ENCODE measurements at places on chromosomes 1 and 21. TPM values are rescaled to one million over a fixed set of nuclear protein-coding genes. Genes with fewer than 3 reads are reported as not detected.

The SUSD4 gene
- 2.2 TPM for total RNA-seq

The CYP4A11 gene
- total RNA-seq = not detected

The S100A14 gene
- 1.1 TPM for total RNA-seq

The ARHGEF10L gene
- 84.1 TPM for total RNA-seq

The NAV1 gene
- total RNA-seq = 20.7 TPM

The KIAA1614 gene
- total RNA-seq = 13.7 TPM

The ZNF644 gene
- total RNA-seq = 55.3 TPM

The MATN1 gene
- total RNA-seq = not detected

The DDX59 gene
- total RNA-seq = 21.8 TPM

The ADGRL2 gene
- total RNA-seq = 69.4 TPM

The AMY2B gene
- 31.4 TPM for total RNA-seq

The PLA2G2C gene
- total RNA-seq = not detected

The UBL4B gene
- not detected for total RNA-seq

The KIF26B gene
- total RNA-seq = 0.62 TPM

DNA sequence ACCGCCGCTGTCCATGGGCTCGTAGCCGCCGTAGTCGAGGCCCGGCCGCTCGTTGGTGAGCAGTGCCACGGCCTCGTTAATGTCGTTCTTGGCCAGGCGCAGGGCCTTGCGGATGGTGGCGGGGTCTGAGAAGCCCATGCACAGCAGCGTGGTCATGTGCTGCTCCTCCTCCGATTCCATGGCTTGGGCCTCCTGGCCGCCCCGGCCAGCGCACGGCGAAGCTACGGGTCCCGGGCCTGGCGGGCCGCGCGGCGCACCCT is 300 bp downstream of the USP24 start:
- ATAC-seq = peak; percentile 41

DNA sequence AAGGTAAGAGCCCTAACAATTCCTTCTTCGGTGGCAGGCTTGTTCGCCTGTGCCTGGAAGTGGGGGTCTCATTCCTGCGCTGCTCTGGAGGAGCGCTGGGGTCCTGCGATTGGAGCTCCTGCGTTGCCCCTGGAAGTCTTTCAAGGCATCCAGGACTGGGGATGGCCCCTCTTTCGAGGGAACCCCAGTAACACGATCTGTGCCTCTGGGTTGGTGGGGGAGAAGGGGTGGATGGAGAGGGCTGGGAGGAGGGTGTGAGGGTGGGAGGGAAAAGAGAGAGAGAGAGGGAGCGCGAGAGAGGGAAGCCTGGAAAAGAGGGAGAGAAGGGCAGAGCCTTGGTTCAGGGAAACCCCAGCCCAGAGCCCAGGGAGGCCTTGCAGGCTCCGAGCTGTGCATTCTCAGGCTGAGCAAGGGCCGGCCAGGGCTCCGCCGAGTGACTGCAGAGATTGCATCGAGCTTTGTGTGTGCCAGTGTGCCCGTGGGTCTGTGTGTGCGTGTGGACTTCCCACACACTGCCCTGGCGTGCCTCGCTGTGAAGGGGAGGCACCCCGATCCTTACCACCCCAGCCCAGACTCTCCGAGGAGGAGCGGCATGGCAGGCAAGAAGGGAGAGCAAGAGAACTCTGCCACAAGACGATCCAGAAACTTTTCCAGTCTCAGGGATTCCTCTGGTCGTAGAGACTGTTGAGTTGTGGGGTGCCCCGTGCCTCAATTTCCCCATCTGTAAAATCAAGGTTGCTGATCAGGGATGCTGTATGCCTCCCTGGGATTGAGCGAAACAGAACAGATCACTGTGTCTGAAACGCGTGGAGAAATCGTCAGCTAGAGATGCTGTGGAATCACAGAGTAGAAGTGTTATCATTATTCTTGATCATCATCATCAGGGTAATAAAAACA is 619 bp downstream of the BCL9 start:
- ATAC-seq = peak; percentile 43

DNA sequence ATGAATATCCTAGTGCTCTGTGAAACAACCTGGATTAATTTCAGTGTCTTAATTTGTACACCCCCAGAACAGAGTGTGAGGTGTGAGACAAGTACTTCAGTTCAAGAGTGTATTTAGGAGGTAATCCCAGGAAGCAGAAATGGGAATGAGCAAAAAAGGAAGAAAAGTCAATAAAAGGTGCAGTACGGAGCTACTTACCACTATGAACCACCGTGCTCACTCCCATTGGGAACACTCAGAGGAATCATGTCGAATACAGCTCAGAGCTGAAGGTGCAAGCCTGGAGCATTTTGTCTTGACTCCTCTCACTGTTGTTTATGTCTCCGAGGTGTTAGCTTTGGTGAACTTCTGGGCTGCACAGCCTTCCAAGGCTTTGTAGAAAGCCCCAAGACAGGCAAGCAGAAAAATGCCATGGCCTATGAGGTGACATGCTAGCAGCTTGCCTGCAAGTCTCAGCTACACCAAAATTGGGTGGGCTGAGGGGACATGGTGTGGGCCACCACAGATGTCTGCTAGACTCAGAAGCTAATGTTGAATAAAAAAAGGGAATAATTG is 7.4 kb upstream of the SVBP start:
- no peak for ATAC-seq

- no peak for ATAC-seq
Measured at GRCh38 chr21:33205476-33205875, 24.3 kb upstream of the IFNAR2 start.

- no peak for ATAC-seq
Measured at GRCh38 chr1:210731193-210731592, 402.5 kb downstream of the HHAT start.

DNA sequence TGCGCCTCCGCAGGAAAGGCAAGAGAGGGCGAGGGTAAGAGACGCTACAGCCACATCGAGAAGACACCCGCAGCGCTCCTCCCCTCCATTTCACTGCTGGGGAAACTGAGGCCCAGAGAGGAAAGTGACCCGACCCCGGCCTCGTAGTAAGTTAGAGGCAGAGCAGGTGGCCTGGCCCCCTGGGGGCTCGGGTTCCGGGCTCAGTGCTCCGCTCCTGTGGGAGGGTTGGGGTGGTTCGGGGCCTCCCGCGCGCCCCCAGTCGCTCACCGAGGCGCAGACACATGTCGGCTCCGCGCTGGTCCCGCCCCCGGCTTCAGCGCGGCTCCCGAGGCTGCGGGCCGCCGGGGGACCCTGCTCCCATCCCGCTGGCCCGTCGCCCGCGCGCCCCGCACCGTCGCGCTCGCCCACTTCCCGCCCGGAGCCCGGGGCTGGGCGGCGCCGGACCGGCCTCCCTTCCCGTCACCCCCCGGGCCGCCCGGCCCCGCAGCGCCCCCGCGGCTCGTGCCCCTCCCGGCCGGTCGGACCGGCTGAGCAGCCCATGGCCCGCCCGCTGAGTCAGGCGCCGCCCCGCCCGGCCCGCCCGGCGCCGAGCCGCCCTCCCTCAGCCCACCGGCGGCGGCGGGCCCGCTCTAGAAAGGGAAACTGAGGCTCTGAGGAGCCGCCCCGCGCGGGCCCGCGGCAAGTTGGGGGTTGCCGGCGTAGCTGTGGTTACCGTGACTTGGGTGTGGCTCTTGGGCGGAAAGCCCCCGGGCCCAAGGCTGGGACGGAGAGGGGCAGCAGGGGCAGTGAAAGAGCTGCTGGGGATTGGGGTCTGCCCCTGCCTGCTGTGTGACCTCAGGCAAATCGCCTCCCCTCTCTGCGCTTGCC is at the start of gene TMEM54:
TSS of gene TMEM54 (minus strand) at position 434 of the 867 bp plus-strand sequence. CDS start at position 283, 151 bp downstream.
- peak; percentile 89 for ATAC-seq

GRCh38 chr1:88302843-88303486 is 381.1 kb upstream of the PKN2 start:
- ATAC-seq = no peak

GRCh38 chr21:35025206-35026152 is 23.6 kb downstream of the RUNX1 start:
- ATAC-seq = no peak

DNA sequence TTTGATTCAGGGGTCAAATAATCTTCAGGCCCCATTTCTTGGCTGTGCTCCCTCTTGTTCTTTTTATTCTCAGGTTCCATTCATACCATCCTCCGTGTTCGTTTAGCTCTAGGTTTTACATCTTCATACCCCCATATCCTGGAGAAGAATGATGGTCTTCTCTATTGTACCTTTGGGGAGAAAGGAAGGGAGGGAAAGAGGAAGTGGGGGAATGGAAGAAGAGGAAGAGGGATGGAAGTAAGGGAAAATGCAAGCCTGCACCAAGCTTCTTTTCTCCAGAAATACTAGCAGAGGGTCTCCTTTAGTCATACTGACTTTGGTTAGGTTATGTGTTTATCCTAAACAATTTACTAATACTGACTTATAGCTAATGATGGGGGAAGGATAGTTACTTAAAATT is 52.4 kb downstream of the FNBP1L start:
- ATAC-seq = no peak

- no peak for ATAC-seq
Measured at GRCh38 chr21:38830671-38831525, 25.2 kb downstream of the ETS2 start.

- ATAC-seq = no peak
Measured at GRCh38 chr1:204868340-204868700, 2.3 kb upstream of the NFASC start.

DNA sequence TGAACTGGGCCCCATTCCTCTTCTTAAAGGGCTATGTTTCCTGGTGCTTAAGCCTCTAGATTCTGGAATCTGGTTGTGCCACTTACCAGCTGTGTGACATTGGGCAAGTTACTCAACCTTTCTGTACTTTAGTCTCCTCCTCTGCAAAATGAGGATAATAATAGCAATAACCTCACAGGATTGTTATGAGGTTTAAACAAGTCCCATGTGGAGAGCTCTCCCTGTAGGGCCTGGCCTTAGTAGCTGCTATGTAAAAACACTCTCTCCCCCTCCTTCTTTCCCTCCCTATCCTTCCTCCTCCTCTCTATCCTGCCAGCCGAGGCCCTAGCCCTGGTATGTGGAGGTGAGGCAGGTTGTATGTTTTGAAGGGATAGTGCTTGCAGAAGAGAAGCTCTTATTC is 8.2 kb upstream of the PEAR1 start:
- no peak for ATAC-seq

DNA sequence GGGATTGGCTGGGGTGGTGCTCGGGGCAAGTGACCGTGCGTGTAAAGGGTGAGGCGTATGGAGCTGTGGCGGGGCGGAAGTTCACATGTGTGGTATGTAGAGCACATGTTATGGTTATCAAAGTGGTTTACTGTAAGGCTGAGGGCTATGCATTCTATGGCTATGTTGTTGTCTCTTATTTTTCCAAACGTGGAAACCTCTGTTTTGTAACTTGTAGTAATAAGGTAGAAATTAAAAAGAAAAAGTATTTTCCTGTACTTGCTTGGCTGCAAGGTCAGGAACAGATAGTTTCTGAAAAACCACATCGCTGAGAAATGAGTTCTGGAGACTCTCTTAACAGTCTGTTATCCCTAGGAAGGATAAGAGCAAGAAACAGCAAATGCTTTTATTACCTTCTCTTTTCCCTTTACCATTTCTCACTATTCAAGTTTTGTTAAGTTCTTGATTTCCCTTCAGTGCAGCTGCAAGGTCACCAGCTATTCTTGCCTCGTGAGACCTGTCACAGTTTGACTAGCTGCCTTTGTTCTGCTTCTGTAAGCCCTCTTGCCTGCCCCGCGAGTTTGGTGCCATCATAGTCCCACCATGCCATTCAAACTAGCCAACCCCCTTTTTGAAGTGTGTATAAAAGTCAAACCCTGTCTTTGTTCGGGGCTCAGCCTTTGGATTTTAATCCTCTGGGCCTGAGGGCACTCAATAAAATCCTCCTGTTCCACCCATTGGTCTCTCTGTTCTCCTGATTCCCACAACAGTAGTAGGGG is 9.5 kb downstream of the RNU1-2 start:
- ATAC-seq = peak; percentile 95

GRCh38 chr1:40316595-40317393 is at the start of gene COL9A2:
TSS of gene COL9A2 (minus strand) at chr1:40317286. CDS start at chr1:40317197, 89 bp downstream.
- peak; percentile 4 for ATAC-seq

- ATAC-seq = no peak
Measured at GRCh38 chr1:6130036-6130435, 50.1 kb downstream of the CHD5 start.

DNA sequence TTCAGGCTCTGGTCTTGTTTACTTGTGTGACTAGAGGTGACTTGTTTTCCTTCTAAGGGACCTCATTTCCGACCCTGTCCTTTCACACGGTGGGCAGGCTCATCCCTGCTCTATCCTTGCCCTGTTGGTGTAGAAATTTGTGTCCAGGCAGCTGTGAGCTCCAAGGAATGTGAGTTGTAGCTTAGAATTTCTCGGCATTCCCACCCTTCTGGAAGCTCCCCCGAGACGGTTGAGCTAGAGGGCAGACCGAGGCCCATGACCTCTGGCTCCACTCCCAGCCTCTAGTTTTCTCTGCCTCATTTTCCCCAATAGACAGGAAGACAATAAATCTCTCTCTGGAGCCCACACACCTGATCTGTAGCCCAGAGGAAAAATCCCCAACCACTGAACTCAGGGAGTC is 100.9 kb downstream of the NAV1 start:
- peak; percentile 28 for ATAC-seq

DNA sequence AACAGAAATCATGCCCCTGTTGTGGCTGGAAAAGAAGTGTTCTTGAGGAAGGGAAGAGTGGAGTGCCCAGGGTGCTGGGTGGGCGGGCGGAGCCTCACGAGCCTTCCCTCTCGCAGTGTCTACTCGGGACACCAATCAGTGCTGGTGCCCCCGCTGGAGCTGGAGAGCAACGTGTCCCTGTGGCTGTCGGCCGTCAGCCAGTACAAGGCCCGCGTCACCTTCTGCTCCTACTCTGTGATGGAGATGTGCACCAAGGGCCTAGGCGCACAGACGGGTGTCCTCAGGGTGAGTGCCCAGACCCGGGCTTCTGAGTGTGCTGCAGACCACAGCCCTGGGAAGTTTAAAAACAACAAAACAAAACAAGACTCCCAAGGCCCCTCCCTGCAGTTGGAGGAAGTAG is 47.4 kb downstream of the S100B start:
- no peak for ATAC-seq

- peak; percentile 45 for ATAC-seq
Measured at GRCh38 chr1:203536980-203537455, 43.1 kb downstream of the OPTC start.

GRCh38 chr21:16002874-16003466 is 273.2 kb downstream of the USP25 start:
- no peak for ATAC-seq

- ATAC-seq = no peak
Measured at GRCh38 chr1:40404670-40405462, 31.3 kb downstream of the SMAP2 start.

GRCh38 chr1:47024141-47024801 is 802 bp downstream of the CYP4X1 start:
- no peak for ATAC-seq

DNA sequence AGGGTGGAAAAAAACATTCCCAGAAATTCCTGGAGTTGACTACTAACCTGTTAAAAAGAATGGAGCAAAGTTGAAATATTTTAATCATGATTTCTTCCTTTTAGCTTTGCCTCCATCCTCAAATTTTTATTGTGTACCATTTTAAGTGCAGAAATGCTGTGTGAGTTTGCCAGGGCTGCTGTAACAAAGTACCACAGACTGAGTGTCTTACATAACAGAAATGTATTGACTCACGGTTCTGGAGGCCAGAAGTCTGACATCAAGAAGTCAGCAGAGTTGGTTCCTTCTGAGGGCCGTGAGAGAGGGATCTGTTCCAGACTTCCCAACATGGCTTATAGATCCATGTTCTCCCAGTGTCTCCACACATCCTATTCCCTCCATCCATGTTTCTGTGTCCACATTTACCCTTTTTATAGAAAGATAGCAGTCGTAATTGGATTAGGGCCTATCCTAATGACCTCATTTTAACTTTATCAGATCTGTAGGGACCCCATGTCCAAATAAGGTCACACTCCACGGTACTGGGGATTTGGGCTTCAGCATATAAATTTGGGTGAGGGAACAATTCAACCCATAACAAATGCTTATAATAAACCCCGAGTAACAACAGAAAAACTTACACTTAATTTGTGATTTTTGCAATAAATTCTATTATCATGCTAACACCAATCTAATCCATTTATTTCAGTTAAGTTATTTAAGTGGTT is 12.7 kb downstream of the SNX7 start:
- ATAC-seq = no peak

GRCh38 chr1:11645670-11646265 is 8.5 kb downstream of the FBXO2 start:
- ATAC-seq = no peak

Data from gastroesophageal sphincter (tissue), 4 donors.